GM10248 (cell line): ENCODE measurements at places on chromosomes 12 and 14.

DNA sequence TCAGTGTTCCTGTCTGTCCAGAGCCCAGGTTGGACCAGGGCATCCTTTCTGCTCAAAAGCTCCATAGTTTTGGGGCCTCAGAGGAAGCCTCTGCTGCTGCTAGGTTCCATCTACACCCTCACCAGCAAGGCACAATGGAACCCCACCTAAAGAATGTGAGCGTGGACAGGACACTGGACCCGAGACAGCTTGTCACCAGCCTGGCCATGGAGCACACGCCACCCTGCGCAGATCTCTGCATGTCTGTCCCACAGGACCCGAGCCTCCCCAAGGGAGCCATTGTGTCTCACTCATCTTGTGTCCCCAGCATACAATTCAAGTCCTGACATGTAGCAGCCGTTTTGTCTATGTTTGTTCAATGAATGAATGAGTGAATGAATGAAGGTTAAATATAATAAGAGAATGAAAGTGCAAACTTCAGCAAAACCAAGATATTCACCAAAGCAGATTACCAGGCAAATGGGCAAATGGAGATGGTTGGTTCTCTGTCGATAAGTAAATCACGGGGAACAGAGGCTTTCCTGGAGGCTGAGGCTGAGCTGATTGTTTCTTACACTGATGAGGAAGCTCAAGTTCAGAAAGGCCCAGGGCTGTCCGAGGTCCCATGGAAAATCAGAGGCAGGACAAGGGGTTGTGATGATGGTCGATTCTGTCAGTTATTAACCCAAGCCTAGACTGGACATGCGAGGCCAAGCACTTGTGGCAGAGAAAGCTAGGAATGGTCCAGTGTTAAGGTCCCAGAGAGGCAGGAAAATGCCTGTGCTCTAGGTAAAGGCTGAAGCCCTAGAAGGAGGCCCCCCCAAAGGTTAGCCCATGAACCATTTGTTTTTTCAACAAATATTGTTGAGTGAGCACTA, 27.0 kb downstream of the SERPINA3 start:
- DNase-seq = no peak

DNA sequence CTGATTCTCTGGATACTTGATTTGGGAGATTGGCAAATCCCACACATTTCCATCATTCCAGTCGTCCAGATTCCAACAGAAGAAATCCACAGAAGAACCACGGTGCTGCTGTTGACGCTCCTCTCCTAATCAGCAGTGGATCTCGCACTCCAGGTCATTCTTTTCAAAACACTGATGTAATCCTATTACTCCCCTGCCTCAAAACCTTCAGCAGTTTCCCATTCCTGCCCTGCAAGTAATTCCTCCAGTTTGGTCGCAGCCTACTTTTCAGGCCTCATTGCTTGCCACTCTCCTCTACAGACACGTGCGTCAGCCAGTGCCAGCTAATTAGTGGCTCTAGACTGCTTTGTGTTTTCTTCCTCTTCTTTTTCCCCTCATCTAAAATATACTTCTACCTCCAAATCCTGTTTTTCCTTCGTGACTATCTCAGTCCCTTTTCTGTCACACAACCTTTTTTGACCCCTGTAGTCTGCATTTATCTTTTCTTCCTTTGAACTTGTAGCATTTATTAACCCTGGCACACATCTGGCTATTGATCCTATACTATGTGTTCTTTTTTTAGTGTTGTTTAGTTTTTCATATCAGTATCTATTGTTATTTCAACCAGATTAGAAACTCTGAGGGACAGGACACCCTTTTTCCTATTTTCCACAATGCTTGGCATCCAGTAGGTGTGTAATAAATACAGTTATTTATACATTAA, 36.8 kb downstream of the PRORP start:
- no peak for DNase-seq

DNA sequence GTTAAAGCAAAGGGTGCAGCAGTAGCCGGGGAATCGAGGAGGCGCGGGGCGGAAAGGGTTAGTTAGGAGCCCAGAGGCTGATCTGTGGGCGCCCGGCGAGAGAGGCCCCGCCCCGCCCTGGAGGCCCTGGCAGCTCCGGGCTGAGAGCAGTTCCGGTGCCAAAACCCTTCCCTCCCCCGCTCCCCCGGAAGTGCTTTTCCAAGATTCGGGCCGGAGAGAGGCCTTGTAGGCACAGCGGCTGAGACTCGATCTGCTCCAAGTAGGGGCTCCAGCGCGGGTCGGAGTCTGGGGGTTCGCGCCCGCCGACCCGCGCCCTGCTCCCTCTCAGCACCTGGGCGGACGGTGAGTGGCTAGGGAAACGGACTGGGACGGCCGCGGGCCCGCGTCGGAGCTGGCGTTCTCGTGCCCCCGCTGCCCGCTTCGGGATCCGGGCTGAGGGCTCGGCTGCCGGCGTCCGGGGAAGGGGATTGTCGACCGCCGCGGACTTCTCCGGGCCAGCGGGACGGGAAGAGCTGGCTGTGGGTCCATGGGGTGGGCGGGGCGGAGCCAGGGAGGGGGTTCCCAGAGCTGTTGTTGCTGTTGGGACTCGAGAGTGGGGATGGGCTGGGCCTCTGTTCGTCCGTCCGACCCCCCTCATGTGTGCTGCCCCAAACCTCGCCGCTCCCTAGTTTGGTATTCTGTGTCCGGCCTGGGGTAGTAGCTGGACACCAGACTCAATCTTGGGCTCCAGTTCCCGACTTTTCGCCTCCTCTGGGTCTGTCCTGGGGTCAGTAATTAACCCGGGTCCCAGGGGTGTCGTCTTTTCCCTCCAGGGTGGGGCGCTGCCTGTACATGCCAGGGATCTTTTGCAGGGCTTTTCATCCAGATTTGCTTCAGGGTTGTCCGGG, at the start of gene FRS2:
Gene FRS2, plus strand, starts transcription at position 200 of the 887 bp plus-strand sequence. CDS start 98,643 bp downstream, outside the sequence.
- DNase-seq = peak; percentile 94

GRCh38 chr14:96079066-96079465, 39.9 kb downstream of the C14orf132 start:
- no peak for DNase-seq

DNA sequence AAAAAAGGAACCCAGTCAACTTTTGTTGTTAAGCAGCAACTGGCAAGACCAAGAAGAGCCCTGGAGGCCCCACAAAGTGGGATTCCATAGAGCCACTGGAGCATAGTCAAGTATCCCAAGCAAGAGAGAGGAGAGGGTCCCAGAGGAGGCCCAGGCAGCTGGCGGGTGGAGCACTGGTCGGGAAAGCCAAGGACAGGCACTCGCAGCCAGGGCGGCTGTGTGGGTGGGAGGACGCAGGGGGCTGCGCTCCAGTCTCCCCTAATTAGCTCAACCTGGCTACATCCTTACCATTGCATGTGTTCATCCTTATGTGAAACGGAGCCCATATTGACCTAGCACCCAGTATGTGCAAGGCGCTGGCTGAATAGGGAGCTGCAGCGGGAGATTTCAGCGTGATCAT, 18.3 kb upstream of the ZFP36L1 start:
- no peak for DNase-seq

DNA sequence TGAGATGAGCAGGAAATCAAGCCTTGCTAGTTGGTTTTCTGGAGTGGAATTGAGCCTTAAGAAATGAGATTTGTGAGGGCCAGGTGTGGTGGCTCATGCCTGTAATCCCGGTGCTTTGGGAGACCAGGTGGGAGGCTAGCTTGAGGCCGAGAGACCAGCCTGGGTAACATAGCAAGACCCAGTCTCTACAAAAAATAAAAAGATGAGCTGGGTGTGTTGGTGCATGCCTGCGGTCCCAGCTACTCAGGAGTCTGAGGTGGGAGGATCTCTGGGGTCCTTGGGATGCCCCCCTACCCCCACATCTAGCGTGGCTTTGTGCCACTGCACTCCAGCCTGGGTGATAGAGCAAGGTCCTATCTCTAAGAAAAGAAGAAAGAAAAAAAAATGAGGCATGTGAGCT, 104.2 kb upstream of the RTL1 start:
- DNase-seq = no peak

- no peak for DNase-seq
Measured at GRCh38 chr14:32006263-32007110, 70.6 kb upstream of the ARHGAP5 start.

- DNase-seq = peak; percentile 48
Measured at GRCh38 chr12:46108721-46109120, 118.3 kb upstream of the SCAF11 start.

DNA sequence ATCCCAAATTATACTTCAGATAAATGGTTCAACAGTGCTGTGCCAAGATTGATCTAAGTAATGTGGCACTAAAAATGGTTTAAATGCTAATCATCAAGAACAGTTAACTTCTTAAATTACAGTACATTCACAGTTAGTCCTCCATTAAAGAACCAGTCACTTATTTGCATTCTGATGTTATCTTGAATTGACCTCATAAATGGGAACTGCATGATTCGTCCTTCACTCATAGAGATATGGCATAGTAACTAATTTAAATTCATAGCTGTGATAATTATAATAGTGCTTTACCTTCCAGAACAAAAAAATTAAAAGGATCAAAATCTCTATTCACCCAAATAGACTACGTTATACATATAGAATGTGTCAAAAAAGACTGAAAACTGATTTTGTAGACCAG, 61.1 kb downstream of the COCH start:
- DNase-seq = no peak

DNA sequence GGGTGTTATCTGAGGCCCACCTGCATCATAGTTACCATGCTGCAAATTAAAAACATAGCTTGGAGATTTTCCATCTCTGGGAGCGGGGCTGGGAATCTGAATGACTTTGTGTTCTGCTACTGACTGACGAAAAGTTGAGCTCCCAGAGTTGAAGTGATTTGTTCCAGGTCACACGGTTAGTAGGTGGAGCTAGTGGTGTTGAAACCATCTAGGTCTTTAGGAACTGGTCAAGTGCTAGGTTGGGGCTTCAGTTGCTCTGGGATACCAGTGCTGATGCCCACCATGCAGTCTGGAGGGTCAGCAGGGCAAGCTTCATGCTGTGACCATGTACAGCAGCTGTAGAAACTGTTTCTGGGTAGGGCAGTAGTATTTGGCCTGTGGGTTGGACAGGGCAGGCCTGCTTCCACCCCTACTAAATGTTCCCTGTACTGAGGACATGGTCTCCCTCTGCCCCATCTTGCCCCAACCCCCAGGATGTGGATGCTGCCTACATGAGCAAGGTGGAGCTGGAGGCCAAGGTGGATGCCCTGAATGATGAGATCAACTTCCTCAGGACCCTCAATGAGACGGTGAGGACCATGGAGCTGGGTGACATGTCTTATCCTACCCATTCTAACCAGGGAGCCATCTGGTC, 5.3 kb downstream of the KRT7 start:
- peak; percentile 4 for DNase-seq

DNA sequence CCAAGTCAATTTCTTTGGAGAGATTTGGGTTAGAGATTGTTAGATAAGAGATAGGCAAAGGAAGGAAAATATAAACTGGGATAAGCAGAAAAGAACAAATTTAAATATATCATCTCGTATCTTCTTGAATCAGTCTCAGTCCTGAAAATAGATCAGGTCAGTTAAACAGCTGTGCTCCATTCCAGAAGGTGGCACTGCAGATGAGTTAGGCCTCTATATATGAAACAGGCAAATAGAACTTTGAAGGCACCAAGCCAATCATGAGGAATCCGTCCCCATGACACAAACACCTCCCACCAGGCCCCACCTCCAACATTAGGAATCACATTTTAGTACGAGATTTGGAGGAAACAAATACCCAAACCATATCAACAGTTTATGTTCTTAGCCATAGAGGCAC, 605.5 kb upstream of the USP15 start:
- no peak for DNase-seq

- DNase-seq = peak; percentile 69
Measured at GRCh38 chr12:93571365-93571924, 1.0 kb upstream of the SOCS2 start.

GRCh38 chr12:104712477-104712876, 245.6 kb downstream of the SLC41A2 start:
- no peak for DNase-seq

DNA sequence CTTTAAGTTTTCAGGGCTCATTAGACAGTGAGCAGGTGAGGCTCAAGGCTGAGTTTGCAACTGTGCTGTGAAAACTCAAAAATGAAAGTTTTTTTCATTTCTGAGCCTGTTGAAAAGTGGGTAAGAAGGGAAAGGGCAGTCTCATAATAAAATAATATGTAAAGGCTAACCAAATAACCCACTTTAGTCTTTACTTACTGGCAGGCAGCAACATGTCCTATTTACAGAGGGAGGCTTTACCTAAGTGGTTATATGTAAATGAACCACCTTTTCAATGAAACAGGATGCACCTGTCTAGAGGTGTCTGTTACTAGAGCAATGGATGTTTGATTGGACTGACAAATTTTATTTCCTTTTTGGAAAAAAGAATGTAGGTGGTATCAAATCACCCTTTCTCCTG, 158.0 kb downstream of the ETV6 start:
- DNase-seq = no peak

DNA sequence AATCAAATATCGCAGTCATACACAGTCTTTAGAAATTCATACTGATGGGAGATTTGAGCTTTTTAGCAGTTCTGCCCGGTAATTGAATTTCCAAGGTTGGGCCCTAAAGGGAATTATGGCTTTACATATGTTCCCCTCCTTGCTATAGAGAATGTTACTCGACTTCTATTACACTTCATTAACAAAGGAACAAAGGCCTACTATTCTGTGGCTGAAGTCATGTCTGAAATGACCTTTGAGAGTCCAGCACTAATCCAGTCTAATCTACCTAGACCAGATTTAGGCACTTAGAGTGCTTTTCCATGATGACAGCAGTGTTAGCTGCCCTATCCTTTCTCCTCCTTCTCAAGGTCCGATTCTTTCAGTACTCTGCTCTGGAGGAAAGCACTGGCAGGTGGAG, 305.3 kb downstream of the MED13L start:
- DNase-seq = no peak

DNA sequence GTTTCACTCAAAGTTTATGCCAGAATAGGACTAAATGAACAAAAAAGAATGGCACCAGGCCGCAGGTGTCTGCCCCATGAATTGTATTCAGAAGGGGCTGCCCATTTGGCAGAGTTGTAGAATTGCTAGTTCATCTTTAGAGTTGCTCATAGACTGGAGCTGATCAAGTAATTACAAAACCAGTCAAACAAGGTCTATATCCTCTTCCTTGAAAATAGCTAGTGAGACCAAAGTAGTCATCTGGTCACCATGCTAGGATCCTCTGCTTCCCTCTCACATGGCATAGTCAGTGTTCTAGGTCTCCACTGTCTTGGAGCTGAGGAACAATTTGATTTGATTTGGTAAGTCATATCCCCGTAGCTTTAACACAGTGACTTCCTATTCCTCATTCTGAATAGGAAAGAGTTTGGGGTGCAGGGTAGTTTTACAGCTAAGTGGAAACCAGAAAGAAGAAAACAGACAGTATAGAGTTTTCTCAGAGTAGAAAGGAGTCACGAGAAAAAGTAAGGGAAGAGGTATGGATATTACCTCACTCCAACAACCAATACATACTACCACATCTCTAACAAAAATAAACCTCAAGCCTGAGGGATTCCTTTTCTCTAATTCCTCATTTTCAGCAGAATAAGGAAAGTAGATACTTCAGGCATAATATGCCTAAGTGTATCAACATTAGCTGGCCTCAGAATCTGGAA, 252.1 kb downstream of the PAWR start:
- no peak for DNase-seq
